Fibroblast of skin of left biceps (primary cell): ENCODE measurements at places on chromosomes 16 and 17.

- DNase-seq: no peak
Observed at GRCh38 chr16:73092236-73092781, 44.4 kb upstream of the ZFHX3 start.

- DNase-seq: no peak
Observed at GRCh38 chr16:57105184-57105583, 12.8 kb downstream of the CPNE2 start.

DNA sequence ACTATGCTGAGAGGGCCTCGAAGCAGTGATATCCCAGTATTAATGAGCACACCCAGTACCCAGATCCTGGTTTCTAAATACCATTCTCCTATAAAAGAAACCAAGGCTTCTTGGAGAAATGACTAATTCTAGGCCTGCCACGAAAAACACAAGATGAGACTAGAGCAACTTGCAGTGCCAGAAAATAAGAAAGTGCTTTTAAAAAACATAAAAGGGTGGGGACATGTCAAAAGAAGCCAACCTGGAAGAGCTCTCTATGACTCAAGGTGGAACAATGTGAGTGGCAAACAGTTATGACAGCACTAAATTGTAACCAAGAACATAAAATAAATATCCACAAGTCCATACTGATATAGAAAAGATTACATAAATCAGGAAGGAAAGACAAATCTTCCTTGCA is 153.2 kb upstream of the KCNJ18 start:
- DNase-seq: no peak

GRCh38 chr17:57466521-57466920 is 210.2 kb downstream of the MSI2 start:
- no peak for DNase-seq

DNA sequence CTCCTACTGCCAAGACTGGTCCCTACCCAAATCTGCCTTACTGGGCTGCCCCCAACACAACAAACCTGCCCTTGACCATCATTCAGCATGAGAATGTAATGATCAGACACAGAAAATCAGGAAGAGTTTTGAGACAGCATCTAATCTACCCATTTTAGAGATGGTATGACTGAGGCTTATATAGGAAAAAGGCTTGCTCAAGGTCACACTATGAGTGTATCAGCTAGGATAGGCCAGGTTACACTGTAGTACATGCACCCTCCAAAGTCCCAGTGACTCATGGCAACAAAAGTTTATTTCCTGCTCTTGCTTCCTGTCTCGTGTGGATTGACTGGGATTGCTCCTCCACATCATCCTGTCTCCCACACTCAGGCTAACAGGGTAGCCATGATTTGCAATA is 27.9 kb downstream of the NLRC5 start:
- DNase-seq: no peak

DNA sequence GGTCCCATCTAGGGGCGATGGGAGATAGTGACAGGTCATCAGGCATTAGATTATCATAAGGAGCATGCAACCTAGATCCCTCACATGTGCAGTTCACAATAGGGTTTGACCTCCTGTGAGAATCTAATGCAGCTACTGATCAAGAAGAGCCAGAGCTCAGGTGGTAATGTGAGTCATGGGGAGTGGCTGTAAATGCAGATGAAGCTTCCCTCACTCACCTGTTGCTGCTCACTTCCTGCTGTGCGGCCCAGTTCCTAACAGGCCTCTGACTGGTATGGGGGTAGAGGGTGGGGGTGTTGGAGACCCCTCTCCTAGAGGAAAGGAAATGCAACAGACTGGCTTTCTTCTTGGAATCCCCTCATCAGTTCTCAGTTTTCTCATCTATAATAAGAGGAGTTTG is 131.4 kb downstream of the CA10 start:
- no peak for DNase-seq

- no peak for DNase-seq
Observed at GRCh38 chr16:5895976-5896375, 798.4 kb upstream of the EEF2KMT start.

DNA sequence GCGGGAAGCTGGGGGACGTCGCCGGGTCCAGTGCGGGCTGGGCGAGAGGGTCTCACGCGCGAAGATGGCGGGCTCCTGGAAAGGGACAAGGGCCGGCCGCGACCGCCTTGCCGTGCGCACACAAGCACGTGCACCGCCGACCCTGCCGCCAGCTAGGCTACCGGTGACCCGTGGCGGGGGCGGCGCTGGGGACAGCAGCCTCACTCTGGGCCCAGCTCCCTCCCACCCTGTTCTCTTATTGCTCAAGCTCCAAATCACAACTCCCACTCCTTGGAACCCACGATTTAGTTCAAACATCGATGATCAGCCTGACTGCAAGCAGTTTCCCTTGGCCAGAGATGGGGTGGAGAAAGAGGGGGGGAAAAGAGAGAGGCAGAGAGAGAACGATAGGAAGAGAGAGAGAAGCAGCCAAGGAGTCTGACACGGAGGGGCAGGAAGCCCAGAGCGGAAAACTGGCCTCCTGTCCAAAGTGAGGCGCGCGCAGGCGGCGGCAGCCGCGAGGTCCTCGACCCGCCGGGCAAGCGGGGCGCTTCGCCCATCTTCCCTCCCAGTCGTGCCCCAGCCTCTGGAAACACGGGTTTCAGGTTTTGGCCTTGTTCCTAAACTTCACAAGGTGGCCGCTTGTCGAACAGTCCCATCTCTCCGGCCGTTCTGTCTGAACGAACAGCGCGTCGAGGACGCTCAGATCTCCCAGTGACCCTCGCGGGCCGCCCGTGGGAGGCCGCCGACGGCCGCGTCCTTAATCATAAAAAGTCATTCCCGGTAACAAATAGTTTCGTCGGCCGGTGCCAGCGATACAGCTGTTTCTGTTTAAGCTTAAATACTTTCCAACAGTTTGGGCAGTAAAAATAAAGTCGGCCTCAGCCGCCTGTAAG is 1.7 kb upstream of the CBX8 start:
- DNase-seq: no peak

DNA sequence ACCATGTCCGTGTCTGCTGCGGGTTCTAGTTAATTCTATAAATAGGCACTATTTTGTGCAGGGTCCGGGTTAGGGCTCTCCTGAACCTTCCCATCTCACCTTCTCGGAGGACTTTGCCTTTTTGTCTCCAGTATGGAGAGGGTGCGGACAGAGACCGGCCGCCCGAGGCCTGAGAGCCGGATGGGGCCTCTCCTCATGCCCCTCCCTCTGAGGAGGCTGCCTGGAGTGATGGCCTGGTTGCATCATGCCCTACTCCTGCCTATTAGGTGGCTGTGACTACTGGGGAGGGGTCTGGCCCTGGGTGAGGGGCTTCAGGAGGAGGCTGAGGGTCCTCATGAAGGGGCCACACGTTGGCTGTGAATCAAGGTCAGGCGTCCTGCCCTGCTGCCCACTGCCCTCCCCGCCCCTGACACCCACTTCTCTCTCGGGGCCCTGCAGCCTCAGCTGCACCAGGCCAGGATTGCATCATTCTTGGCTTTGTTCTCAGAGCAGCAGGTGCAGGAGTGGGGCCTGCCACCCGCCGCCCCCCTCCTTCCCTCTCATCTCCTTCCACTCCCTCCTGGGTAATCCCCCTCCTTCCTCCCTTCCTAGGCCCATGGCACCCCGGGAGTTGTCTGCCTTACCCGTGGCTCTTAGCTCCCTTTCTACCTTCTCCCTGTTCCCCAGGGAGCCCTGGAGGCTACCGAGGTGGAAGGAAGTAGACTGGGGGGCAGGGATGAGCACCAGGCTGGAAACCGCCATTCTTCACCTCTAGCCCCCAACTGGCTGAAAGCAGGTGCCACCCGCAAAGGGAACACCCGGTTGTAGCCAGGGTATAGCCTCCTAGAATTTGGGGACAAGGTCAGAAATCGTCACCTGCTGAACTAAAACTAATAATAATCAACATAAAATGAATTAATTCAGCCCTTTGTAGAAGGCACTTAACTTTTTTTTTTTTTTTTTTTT is 12.7 kb upstream of the ARHGAP23 start:
- DNase-seq: peak; percentile 44

DNA sequence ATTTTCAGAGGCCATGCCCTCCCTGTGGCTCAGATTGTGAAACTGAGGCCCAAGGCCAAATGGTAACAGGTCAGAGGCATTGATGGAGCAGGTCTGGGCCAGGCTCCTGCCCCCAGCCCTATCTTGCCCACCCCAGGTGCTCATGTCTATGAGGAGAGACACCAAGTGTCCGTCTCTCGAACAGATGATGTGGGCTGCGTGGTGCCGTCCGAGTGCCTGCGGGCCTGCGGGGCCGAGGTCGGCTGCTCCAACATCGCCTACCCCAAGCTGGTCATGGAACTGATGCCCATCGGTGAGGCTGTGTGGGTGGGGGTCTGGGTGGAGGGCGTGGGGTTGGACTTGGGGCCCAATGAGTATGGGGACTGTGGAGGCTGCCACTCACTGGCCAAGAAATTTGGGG is 8.7 kb upstream of the FAM83G start:
- no peak for DNase-seq

- no peak for DNase-seq
Observed at GRCh38 chr17:2051061-2051932, 3.6 kb upstream of the HIC1 start.

GRCh38 chr16:15482068-15482747 is 47.8 kb downstream of the BMERB1 start:
- peak; percentile 67 for DNase-seq

- DNase-seq: no peak
Observed at GRCh38 chr17:68305142-68305541, 13.8 kb downstream of the ARSG start.

- no peak for DNase-seq
Observed at GRCh38 chr16:67312719-67313118, 13.8 kb downstream of the KCTD19 start.

DNA sequence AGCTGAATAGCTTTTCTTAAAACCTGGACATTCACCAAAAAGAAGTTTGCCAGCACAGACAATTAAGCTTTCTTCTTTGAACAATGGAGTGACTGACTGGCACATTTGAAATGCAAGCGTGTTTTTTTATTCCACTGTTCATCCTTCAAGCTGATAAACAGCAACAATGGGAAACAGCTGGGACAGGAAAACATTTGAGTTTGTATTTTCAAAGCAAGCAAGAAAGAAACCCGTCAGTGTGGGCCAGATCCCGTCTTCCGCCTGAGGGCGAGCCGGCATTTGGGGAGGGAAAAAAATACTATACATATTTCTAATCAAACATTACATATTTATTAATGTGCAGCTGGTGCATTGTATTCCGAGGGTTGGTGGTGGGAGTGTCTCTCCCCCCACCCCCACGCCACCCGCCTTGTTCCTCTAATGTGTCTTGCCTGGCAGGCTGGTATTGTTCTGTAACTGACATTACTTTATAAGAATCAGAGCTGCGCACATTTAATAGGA is 94.3 kb downstream of the CYLD start:
- no peak for DNase-seq

DNA sequence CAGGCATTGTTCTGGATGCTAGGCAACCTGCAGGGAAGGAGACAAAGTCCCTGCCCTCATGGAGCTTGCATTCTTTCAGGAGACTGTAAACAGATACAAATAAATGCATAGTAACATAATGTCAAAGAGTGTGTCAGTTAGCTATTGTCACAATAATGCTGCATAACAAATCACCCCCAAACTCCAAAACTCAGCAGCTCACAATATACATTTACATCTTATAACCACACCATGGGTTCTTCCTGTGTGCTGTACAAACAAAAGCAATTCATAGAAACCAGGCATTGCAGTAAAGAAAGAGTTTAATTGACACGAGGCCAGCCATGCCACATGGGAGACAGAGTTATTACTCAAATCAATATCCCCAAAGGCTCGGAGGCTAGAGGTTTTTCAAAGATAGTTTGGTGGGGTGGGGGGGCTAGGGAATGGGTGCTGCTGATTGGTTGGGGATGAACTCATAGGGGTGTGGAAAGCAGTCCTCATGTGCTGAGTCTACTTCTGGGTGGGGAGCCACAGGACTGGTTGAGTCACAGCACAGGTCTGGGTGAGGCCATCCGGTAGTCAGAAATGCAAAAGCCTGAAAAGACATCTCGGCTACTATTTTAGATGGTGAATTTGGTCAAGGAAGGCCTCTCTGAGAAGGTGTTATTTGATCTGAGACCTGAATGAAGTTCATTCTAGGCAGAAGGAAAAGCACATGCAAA is 79.0 kb downstream of the GPRC5B start:
- DNase-seq: no peak

DNA sequence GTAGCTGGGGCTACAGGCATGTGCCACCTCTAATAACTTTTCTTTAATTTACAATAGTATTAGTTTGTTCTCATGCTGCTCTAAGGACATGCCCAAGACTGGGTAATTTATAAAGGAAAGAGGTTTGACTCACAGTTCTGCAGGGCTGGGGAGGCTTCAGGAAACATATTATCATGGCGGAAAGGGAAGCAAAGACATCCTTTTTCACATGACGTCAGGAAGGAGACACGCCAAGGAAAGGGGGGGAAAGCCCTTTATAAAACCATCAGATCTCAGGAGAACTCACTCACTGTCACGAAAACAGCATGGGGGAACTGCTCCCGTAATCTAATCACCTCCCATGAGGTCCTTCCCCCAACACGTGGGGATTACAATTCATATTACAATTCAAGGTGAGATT is 18.3 kb downstream of the IL4R start:
- no peak for DNase-seq

DNA sequence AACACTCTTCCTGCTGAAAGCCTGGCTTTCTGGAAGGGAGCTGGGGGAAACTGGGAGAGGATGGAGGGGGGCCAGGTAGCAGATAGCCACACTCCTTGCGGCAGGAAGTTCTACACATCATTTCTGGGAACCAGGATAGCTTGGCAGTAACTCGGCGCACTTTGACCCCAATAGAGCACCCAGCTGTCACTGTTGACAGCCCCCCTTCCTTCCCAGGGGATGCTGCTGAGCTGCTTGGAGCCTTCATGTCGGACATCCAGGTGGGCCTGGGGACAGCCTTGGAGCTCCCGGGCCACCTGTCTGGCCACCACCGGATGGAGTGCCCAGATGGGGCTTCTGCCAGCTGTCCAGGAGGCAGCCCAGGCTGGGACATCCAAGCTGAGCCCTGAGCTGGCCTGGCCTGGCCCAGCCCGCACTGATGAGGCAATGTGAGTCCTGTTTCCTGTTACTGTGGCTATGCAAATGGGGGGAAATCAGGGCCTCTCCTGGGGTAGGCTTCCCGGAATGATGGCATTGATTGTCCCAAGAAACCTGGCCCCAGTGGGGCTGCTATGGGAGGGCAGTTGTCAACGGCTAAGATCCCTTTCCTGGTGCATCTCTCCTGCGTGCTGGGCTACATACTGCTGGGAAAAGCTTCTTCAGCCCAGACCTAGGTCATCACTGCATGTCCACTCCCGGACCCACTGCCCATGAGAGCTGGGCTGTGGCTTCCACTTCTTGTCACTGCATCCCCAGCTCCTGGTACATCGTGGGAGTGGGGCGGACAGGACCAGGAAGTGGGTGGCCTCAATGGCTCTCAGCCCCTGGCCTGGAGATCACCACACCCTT is 50.0 kb downstream of the SOCS1 start:
- no peak for DNase-seq

DNA sequence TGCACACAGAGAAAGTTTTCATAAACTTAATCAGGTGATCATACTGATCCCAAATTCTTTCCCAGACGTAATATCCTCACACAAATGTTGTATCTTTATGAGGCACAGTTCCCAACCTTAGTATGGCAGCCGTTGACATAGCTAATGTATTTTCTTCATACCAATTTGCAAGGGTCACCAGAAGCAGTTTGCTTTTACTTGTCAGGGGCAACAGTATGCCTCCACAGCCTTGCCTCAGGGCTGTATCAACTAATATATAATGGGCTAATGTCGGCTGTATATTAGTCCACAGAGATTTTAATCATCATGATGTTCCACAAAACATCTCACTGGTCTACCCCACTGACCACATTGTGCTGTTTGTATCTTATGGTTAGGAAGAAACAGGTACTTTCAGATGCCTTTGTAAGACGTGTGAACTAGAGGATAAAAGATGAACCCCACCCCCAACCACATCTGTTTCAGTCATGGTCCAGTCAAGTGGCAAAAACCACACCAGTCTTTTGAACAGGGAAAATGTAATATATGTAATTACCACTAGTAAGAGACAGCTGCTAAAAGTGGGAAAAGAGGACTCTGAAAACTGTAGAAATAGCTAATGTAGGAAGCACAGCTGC is 55.2 kb downstream of the GAN start:
- DNase-seq: no peak
